ENCODE measurements at places on chromosomes 5 and 9.

DNA sequence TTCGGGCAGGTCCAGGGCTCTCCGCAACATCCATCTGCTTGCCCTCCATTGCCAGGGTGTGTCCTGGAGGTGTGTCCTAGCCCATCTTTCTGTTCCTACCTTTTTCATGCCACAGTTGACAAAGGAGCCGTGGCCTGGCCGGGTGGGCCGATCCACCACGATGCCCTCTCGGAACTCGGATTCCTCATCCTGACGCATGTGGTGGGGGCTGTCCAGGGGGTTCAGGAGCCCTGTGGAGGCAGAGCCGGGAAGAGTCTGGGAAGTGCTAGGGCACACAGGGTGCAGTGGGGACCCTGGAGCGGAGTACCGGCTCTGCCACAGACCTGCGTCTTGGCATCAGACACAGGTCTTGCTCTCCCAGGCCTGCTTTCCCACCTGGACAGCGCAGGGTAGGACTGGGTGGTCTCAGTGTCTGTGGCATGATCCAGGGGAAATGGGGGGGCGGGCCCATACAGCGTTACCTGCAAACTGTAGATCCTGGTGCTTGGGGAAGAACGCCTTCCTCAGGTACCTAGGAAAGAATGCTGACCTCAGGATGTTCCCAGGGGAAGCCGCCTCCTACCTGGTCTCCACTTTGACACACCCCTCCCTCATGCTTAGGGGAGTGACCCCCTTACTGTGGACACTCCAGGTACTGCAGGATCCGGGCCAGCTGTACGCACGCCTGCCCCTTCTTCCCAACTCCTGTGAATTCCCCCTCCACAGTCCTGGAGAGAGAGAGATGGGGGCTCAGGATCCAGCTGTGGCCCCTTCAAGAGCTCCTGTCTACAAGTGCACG is 3.5 kb downstream of the SPOUT1 start:
- H3K4me3 ChIP-seq = no peak overlapping the region
- H3K4me1 ChIP-seq = peaks cover 19% of the 10 kb centered on the region
- H3K27ac ChIP-seq = no peak overlapping the region
- no peak for DNase-seq

- H3K27ac ChIP-seq = no peak overlapping the region
- H3K36me3 ChIP-seq = no peaks in the 10 kb centered on the region
- DNase-seq = no peak
- H3K4me1 ChIP-seq = peaks cover 14% of the 10 kb centered on the region
Observed at GRCh38 chr5:68714810-68715209, 379.0 kb upstream of the SLC30A5 start.

DNA sequence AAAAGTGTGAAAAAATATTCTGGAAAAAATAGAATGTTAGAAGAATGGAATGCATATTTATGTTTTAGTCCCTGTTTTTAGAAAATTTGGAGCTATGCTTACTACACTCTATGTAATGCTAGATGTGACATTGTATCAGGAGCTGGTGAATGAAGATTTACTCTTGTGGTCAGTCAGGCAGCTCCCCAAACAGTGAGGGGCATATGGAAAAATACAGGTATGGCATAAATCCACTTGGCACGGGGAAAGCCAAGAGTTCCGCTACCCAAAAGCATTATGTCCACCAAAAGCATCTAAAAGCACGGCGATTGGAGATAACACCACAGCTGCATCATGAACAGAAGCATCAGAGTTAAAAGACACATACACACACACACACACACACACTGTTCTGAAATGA is 220.2 kb upstream of the KLF9 start:
- H3K4me3 ChIP-seq = no peak overlapping the region
- H3K4me1 ChIP-seq = no peaks in the 10 kb centered on the region
- H3K36me3 ChIP-seq = no peaks in the 10 kb centered on the region
- peaks cover 2% of the 10 kb centered on the region for H3K27me3 ChIP-seq
- H3K27ac ChIP-seq = no peak overlapping the region

- no peaks in the 10 kb centered on the region for H3K4me1 ChIP-seq
- no peak overlapping the region for H3K4me3 ChIP-seq
- H3K27ac ChIP-seq = no peak overlapping the region
- no peak for DNase-seq
Observed at GRCh38 chr5:178605788-178606187, 15.6 kb upstream of the COL23A1 start.

DNA sequence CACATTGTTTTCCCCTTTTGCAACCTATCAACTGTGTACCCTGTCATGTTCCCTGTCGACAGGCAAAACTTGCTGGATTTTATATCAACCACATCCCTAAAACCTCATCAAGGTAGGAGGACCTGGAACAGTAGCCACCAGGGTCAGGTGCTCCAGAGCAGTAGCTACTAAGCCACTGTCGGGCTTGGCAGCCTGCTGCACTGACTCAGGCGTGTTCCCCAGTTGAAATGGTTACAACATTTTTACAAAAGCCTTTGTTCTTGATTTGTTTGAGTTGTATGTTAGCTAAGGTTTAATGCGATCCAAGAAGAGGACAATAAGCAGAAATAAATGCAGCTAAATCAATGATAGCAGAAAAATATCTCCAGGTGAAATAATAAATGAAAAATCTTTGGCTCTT is 407.4 kb upstream of the TLE4 start:
- no peaks in the 10 kb centered on the region for H3K36me3 ChIP-seq
- no peak overlapping the region for H3K4me3 ChIP-seq
- no peak overlapping the region for H3K27ac ChIP-seq
- no peak for DNase-seq

- no peak overlapping the region for H3K27ac ChIP-seq
- H3K27me3 ChIP-seq = peaks cover 12% of the 10 kb centered on the region
- no peak for DNase-seq
- peaks cover 11% of the 10 kb centered on the region for H3K4me1 ChIP-seq
Observed at GRCh38 chr9:91428927-91429351, 5.3 kb upstream of the NFIL3 start.

DNA sequence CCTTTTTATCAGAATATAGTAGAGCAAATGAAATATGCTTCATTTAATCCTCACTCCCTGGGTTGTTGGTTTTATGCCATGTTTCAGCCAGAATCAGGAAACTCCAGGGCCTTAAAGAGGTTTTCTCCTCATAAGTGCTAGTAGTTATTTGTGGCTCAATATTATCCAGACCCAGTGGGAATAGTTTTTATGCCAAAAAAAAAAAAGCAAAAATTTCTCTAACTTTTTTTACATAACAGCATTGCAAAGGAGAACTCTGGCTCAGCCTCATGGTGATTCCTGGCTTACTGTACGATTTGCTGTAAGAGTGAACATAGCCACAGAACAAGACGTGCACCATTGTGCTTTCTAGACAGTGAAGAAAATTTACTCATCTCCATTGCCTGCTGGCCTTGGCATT is 232.5 kb downstream of the PJA2 start:
- H3K27ac ChIP-seq = no peak overlapping the region
- no peaks in the 10 kb centered on the region for H3K36me3 ChIP-seq
- DNase-seq = no peak
- no peaks in the 10 kb centered on the region for H3K4me1 ChIP-seq

GRCh38 chr5:78626009-78626571 is 22.5 kb downstream of the LHFPL2 start:
- no peak for DNase-seq
- H3K36me3 ChIP-seq = no peaks in the 10 kb centered on the region
- H3K4me1 ChIP-seq = no peaks in the 10 kb centered on the region

DNA sequence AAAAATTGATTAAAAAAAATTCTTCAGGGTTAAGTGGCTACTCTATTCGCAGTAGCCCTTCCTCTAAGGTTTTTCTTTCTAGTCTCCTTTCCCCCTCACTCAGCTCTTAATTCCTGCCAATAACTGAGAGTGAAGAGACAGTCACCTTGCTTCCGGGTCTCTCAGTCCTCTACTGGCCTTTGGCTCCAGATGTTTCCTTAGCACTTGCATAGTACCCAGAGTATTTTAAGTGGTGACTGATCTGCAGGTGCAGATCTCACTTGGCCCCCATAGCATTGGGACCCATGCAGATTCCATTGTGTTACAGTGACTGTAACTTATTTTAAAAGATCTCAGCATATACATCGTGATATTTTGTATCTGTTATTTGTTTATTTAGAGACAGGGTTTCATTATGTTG is 66.2 kb downstream of the GCNT1 start:
- H3K4me1 ChIP-seq = no peaks in the 10 kb centered on the region
- H3K27ac ChIP-seq = no peak overlapping the region
- no peak for DNase-seq
- H3K36me3 ChIP-seq = no peaks in the 10 kb centered on the region
- H3K4me3 ChIP-seq = no peak overlapping the region

DNA sequence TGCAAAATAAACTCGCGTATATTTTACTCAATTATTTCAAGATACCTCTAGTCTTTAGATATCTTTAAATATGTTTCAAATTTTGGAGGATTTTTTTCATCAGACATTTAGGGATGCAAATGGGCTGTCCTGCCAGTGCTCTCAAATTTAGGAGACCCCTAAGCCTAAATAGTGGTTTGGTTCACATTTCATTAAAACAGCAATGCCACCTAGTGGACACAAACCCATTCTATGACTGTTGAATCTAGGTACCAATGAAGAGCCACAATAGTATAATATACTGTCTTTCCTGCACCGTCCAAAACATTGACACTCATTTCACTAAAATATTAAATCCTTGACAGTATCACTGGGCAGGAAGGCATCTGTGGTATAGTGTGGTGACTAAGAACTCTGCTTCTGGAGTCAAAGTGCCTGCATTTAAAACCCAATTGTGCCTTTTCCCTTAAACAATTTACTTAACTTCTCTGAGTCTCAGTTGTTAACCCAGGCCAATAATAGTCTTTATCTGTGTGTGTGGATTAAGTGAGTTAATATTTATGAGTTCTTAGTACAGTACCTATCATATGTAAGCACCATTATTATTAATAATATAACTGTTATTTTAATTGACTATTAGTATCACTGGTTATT is 148.0 kb downstream of the RORB start:
- H3K4me3 ChIP-seq = no peak overlapping the region
- H3K4me1 ChIP-seq = no peaks in the 10 kb centered on the region
- no peaks in the 10 kb centered on the region for H3K27me3 ChIP-seq
- H3K27ac ChIP-seq = no peak overlapping the region
- DNase-seq = peak; percentile 4

GRCh38 chr5:16603295-16603694 is 13.5 kb downstream of the RETREG1 start:
- no peaks in the 10 kb centered on the region for H3K27me3 ChIP-seq
- peaks cover 23% of the 10 kb centered on the region for H3K36me3 ChIP-seq
- DNase-seq = no peak
- no peak overlapping the region for H3K27ac ChIP-seq
- H3K4me1 ChIP-seq = no peaks in the 10 kb centered on the region

GRCh38 chr5:62606878-62607277 is 28.3 kb downstream of the LRRC70 start:
- DNase-seq = no peak

GRCh38 chr9:126788634-126789349 is 16.0 kb upstream of the ZBTB43 start:
- DNase-seq = no peak
- H3K27ac ChIP-seq = no peak overlapping the region
- H3K4me3 ChIP-seq = no peak overlapping the region
- no peaks in the 10 kb centered on the region for H3K4me1 ChIP-seq
- no peaks in the 10 kb centered on the region for H3K36me3 ChIP-seq

- no peak overlapping the region for H3K27ac ChIP-seq
- H3K4me3 ChIP-seq = no peak overlapping the region
- H3K4me1 ChIP-seq = no peaks in the 10 kb centered on the region
- no peaks in the 10 kb centered on the region for H3K36me3 ChIP-seq
- DNase-seq = no peak
Observed at GRCh38 chr9:107674721-107675277, 185.2 kb upstream of the KLF4 start.

DNA sequence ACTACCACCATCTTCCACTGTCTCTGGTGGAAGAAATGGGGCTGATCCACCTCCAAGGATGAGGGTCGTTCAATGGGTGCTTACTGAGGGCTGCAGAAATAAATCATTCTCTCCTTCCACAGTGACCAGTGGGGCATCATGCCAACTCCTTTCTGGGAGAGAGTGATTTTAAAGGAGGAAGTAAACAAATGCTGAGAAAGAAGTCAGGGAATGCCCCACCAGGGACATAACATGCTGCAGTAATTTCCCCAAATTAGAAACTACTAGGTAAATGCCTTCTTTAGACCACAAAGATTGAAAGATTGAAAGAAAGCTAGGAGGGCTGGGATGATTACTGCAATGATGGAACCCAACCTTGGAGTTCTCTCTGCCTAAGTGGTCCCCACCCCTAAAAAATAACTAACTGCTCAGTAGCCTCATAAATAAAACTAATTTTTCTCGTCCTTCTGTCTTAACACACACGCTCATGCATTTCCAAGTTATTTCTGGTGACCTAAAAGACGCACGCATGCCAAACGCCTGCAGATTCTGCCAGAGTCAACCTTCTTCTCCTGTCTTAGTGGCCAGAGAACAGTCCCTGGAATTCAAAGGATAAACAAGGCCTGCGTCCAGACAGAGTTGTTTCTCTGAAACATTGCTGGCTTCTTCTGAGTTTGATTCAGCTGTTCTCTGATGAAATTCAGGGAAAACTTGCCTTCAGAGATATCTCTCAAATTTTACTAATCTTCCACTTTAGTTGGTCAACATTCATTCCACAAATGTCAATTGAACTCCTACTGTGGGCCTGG is 250.0 kb downstream of the NR3C1 start:
- H3K4me3 ChIP-seq = no peak overlapping the region
- no peak for DNase-seq
- no peaks in the 10 kb centered on the region for H3K4me1 ChIP-seq
- no peaks in the 10 kb centered on the region for H3K36me3 ChIP-seq
- no peak overlapping the region for H3K27ac ChIP-seq
- no peaks in the 10 kb centered on the region for H3K27me3 ChIP-seq

- H3K4me3 ChIP-seq = no peak overlapping the region
- no peaks in the 10 kb centered on the region for H3K36me3 ChIP-seq
- DNase-seq = no peak
- H3K27ac ChIP-seq = no peak overlapping the region
Observed at GRCh38 chr5:40309851-40310250, 369.9 kb upstream of the PTGER4 start.

DNA sequence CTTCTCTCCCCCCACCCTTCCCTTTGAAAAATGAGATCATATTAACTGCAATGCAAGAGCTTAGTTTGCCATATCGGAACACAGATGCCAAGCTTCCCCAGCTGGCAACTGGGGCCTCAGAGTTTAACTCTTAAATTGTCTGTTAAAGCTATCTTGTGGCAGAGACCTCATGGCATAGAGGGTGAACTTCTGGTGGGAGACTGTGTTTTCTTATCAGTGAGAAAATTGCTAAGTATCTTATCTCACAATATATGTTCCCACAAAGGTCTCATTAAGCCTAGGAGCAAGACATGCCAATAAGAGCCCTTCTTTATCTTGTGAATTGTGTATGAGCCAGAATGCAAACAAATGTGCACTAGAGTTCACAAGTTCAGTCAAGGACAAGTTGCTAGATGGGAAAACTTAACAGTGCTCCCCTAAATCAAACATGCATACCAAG is 12.3 kb downstream of the NFIB start:
- DNase-seq = no peak
- H3K36me3 ChIP-seq = no peaks in the 10 kb centered on the region
- no peaks in the 10 kb centered on the region for H3K4me1 ChIP-seq
- H3K4me3 ChIP-seq = no peak overlapping the region
- H3K27me3 ChIP-seq = peaks cover 2% of the 10 kb centered on the region
- H3K27ac ChIP-seq = no peak overlapping the region

GRCh38 chr9:110578575-110579033 is 937 bp downstream of the SVEP1 start:
- no peaks in the 10 kb centered on the region for H3K36me3 ChIP-seq
- no peaks in the 10 kb centered on the region for H3K4me1 ChIP-seq
- no peak overlapping the region for H3K27ac ChIP-seq
- H3K27me3 ChIP-seq = peaks cover 9% of the 10 kb centered on the region
- no peak overlapping the region for H3K4me3 ChIP-seq

- H3K27ac ChIP-seq = peak overlapping the region; percentile 64
- no peaks in the 10 kb centered on the region for H3K27me3 ChIP-seq
- peak; percentile 80 for DNase-seq
- H3K4me1 ChIP-seq = peaks cover 81% of the 10 kb centered on the region
- peak overlapping the region; percentile 52 for H3K4me3 ChIP-seq
Observed at GRCh38 chr5:95812074-95812471, 10.5 kb downstream of the GLRX start.

All from CD4-positive, CD25-positive, alpha-beta regulatory T cell (primary cell).